Cerebellum (tissue), 4 donors: ENCODE measurements at places on chromosomes 4 and X. TPM values are rescaled to one million over a fixed set of nuclear protein-coding genes. Genes with fewer than 3 reads are reported as not detected.

DNA sequence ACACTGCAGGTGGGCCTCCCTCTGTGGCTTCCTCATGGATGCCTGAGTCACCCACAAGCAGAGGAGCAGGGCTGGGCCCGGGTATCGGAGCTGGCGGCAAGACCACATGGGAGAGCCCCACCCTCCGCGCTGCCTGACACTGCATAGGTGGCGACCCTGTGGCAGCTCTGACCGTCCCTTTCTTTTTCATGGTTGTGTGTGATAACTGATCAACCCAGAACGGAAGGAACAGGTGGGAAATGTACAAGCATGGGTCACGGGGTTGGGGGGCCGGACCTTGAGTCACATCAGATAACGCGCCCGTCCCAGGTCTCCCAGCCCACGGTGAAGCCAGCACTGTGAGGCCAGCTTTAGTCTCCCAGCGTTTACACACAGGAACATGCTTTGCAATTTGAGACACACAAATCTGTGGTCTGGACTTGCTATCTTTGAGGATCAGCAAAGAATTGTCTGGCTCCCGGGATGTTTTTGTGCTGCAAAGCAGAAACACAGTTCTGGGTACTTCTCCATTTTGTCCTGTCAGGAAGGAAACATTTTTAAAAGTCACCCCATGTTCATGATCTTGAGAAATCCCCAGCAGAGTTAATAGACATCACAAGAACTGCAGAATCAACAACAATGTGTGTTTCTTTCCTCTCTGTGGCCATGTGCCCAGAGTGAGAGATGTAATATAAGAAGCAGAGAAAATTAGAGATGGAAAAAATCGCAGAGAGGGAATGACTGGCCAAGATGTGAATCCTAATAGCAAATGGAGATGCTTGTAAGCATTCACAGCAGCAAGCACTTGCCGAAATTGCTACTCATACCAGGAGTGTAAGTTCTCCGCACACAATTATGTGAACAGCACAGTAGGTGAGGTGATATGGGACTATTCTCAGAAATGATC is 70.1 kb upstream of the CBR4 start:
- DNase-seq, result no peak

- no peak for DNase-seq
Observed at GRCh38 chrX:101164766-101165590, 54.6 kb upstream of the DRP2 start.

- no peak for DNase-seq
Observed at GRCh38 chr4:1533501-1534064, 127.3 kb upstream of the NKX1-1 start.

DNA sequence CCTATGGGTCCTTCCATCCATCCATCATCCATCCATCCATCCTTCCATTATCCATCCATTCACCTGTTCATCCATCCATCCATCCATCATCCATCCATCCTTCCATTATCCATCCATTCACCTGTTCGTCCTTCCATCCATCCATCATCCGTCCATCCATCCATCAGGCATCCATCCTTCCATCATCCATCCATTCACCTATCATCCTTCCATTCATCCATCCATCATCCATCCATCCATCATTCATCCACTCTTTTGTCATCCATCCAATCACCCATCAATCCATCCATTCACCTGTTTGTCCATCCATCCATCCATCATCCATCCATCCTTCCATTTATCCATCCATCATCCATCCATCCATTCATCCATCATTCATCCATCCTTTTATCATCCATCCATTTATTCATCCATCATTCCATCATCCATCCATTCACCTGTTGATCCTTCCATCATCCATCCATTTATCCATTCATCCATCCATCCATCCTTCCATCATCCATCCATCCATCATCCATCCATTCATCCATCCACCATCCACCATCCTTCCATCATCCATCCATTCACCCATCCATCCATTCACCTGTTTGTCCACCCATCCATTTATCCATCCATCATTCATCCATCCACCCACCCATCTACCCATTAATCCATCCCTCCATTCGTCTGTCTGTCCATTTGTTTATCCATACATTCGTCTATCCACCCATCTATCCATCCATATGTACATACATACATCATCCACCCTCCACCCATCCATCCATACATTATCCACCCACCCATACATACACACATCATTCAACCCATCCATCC is 34.8 kb downstream of the SH3TC1 start:
- no peak for DNase-seq

GRCh38 chr4:98935633-98936032 is 6.7 kb upstream of the EIF4E start:
- no peak for DNase-seq

Gene IL1RAPL2
- total RNA-seq, result 11.2 TPM

Gene PPP4R3C
- total RNA-seq, result not detected
